Fibroblast of the aortic adventitia (primary cell): ENCODE measurements at places on chromosomes 3 and 15. TPM values are rescaled to one million over a fixed set of nuclear protein-coding genes. Genes with fewer than 3 reads are reported as not detected.

- peak; percentile 73 for DNase-seq
These were observed at the start of gene RPP25 for GRCh38 chr15:74956648-74957475. Gene RPP25, minus strand, starts transcription at chr15:74956772. Its CDS starts 189 bp downstream, at chr15:74956583.

- no peak for DNase-seq
These were observed 16.1 kb upstream of the POLR2M start for GRCh38 chr15:57690341-57690966.

DNA sequence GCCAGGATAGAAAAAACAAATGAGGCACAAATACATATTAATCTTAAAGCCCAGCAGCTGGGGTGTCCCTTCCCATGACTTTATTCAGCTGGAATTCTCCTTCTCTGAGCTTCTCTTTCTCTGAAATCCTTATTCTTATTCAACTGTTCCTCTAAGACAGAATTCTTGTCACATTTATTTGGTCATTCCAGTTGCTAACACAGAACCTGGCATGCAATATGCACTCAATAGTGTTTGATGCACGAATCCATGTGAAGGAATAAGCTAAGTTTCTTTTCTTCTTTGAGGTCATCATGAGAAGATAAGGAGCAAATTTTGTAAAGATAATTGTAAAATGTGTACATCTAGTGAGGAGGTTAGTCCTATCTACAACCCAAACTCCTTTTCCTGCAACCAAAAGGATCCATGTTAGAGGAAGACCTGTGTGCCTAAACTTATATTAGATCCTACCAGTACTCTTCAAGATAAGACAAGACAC is 154.2 kb upstream of the KCNMB2 start:
- DNase-seq = peak; percentile 83

DNA sequence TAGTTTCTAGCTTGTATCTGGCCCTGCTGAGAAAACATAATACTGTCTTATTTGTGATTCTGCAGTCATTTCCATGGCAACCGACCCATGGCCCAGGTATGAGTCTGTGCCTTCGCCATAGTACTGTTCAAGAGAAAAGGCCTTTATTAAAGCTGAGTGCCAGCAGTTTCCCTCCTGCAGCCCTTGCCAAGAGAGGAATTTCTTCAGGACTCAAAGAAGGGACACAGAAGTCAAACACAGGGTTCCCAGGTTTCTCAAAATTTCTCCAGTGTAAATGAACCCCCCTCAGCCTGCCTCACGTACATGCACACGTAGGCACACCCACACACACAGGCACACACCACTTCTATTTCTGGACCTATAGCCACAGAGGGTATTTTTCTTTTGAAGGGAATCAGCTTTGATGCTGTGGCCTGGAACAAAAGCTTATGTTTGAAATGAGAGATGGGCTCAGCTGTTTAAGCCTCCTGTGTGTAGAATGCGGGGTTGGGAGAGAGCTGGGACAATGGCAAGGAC is 269.2 kb downstream of the PDCD6IP start:
- DNase-seq = no peak

- DNase-seq = no peak
These were observed at the start of gene EPB42 for GRCh38 chr15:43220991-43221403. Gene EPB42, minus strand, starts transcription at chr15:43221018. Its CDS starts 193 bp downstream, at chr15:43220825.

GRCh38 chr3:175082631-175083030 is 223.5 kb downstream of the NAALADL2 start:
- DNase-seq = no peak

- no peak for DNase-seq
These were observed 30.2 kb upstream of the BSN start for GRCh38 chr3:49523756-49524747.

- DNase-seq = peak; percentile 66
These were observed 7.4 kb upstream of the DLG1 start for GRCh38 chr3:197305854-197306253.

GRCh38 chr3:190086191-190086590 is 34.5 kb downstream of the P3H2 start:
- DNase-seq = no peak

DNA sequence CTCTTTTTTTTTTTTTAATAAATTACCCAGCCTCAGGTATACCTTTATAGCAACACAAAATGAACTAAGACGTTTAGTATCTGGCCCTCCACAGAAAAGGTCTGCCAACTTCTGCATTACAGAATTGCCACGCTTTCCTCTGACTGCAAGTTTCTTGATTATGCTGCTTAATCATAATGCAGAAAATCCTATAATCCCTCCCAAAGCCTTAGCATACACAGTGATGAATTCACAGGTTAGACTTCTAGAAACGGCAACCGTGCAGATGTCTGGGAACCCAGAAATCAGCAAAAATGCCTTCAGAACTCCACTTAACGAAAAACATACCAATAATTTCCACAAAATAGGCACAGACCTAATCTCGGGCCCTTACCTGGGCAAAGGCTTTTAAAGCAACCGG is 144.7 kb upstream of the FRMD4B start:
- DNase-seq = no peak

DNA sequence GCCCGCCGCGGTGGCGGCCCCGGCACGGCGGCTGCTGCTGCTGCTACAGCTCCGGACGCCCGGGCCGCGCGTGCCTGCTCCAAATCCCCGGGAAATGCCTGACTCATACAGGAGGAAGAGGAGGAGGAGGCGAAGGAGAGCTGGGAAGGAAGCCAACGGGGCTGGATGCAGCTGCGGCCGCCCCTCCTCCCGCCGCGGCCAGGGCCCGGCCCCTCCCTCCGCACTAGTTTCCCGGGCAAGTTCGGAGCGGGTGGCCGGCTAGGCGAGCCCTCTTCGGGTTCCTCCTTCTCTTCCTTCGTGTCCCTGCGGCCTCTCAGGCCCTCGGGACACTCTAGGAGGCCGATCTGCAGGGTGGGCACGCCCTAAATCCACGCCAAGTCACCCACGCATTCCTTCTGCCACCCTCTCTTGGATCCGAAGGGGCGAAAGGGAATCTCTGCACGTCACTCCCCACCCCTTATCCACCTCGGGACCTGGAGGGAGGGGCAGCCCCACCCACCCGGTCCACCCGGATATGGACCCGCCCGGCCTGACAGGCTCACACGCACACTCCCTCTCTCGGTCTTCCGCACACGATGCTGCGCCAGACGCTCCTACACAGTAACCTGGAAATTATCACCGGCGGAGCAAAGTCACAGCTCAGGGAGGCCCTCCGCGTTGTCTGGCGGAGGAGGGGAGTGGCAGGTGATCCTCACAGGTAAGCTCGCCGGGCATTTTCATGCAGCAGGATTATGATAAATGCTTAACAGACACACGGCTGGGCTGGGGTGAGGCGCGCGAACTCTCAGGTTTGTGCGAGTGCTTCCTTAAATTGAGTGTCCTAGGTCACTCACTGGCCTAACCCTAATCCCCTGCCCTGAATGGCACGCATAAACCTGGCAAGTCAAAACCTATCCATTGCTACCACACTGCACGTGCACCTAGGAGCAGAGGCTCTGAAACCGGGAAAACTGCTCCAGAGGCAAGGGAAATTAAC is at the start of the genes OSBPL10 and ZNF860:
Gene OSBPL10 (minus strand): TSS at position 57 of the 976 bp plus-strand sequence. CDS start 83 bp downstream, outside the sequence.
Gene ZNF860 (plus strand): TSS at position 545 of the 976 bp plus-strand sequence. CDS start 7,330 bp downstream, outside the sequence.
- peak; percentile 91 for DNase-seq

DNA sequence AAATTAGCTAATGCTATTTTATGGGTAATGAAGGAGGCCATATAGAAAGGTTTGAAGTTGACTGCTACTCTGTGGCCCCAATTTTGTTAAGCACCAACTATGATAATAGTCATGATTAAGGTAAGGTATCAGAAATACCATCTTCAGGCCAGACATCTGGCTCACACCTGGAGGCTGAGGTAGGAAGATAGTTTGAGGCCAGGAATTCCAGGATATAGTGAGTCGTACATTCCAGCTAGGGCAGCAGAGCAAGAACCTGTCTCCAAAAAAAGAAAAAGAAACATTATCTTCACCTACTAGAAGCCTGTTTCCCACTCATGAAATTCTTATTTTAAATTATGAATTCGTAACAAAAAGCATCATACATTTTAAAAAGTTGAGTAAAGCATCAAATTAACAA is 64.4 kb downstream of the LRRC28 start:
- no peak for DNase-seq

DNA sequence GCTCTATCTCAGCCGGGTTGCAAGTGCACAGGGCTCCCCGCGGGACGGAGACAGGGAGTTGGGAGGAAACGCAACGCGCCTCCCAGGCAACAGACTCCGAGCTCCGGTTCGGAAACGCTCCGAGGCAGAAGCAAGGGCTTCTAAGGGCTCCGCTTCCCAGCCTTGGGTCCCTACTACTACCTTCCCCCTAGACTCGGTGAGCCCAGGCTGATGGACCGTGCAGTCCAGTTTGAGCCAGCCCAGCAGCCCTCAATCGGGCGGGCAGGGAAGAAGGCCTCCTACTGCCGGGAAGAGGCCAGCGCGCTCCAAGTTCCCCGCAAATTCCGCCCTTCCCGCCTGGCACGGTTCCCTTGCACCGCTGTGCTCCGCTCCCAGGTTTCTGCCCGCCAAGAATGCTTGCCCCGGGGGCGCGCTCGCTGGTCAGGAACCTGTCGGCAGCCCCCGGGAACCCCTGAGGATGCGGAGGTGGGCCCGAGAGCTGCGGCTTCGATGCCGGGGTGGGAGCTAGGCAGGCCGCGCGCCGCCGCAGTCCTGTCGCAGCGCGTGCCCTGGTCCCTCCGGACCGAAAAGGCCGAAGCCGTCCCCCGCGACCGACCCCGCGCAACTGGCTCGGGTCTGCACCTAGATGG is 728 bp downstream of the TRANK1 start:
- peak; percentile 66 for DNase-seq

DNA sequence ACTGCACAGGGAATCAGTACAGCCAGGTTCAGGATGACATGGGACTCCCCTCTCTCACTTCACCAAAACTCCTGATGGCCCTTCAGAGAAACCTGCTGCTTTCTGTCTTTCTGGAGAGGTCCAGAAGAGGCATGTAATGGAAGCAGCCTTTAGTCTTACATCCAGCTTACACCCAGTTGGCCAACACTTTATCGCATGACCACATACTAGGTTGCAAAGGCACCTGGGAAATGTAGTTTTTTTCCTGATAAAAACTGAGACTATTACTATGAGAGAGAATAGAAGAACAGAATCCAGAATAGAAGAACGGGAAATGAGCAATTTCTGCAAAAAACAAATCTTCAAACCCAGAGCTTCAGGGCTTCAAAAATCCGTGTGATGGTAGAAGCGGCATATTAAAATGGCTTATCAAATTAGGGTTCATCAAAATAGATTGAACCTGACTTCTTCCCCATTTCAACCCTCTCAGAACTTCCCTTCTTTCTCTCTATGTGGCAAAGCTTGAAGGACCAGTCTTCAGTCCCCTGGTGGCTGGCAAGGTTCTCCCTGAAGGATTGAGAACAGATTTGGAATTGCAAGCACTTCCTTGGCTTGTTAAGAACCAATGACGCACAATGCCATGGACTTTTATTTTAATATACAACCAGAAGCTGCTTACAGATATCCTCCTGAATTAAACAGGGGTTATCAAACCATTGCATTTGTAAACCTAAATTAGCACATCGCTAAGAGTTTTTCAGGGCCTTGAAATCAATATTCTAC is 34.4 kb downstream of the CORO2B start:
- peak; percentile 45 for DNase-seq

Gene MYLK
- 73.8 and 74.7 TPM in 2 replicates for total RNA-seq

Gene RHCG
- not detected in 2 replicates for total RNA-seq

Gene SMCO1
- not detected in 2 replicates for total RNA-seq
